ENCODE measurements at places on chromosomes 4 and X.

GRCh38 chr4:28654618-28655017 is 1794.0 kb downstream of the STIM2 start:
- DNase-seq, result no peak

DNA sequence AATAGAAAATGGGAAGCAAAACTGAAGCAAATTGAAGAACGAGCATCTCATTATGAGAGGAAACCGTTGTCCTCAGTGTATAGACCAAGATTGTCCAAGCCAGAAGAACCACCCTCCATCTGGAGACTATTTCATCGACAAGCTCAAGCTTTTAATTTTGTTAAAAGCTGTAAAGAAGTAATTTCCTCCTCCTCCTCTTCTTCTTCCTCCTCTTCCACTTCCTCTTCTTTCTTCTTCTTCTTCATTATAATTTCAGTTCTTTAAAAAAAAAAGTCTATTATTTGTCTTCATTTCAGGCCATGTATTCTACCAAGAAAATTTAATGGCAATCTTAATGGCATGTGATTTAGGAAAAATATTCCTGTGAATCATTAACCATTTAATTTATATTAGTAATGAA is 7.6 kb downstream of the PRIMPOL start:
- DNase-seq, result no peak

DNA sequence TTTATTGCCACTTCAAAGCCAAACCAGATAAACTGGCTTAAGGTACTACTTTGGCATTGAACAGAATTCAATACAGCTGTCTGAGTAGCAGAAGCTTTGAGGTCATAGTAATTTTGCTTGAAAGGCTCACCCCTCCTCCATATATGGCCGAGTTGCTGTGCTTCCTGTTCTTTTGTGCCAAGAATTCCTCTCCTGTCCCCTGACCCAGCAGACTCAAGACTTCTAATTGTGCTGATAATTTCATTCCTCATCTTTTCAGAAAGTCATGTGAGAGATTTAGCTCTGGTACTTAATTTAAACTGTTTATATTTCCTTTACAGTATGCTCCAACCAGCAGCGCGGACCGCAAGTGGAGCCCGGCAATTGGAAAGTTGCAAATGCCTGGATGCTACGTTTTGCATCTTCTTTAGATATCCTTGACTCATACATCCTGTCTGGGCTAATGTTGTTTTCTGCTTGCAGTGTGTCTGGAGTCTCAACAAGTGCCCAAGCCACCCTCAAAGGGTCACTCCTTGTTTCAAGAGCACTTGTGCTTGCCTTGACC is 373.4 kb downstream of the PDGFC start:
- DNase-seq, result no peak

DNA sequence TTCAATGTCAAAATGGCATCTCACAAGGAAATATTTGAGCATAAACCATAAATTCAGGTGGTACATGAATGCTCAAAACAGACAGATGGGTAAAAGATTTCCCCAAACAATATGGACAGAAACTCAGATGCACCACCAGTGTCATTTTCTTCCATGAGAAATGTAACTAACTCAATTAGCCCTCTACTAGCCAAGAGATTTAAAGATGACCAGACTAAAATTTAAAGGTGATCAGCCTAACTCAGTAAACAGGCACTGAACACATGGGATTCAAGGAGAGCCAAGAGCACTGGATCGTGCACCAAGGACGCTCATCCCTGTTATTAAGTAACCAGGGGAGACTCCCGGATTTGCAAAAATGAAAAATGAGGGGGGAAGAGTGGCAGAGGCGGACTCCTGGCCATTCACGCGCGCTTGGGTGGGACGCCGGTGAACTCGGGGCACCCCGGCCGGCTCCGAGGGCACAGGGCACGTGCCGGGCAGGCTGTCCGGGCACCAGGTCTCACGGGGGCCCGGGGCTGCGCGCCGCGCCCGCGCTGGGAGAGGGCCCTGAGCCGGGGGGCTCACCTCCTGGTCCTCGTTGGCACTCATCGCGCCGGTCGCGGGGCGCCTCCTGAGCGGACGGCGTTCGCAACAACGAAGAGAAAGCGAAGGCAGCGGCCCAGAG is 490 bp downstream of the RWDD4 start:
- no peak for DNase-seq

- DNase-seq, result no peak
Observed at GRCh38 chr4:112085156-112086035, 59.9 kb upstream of the FAM241A start.

DNA sequence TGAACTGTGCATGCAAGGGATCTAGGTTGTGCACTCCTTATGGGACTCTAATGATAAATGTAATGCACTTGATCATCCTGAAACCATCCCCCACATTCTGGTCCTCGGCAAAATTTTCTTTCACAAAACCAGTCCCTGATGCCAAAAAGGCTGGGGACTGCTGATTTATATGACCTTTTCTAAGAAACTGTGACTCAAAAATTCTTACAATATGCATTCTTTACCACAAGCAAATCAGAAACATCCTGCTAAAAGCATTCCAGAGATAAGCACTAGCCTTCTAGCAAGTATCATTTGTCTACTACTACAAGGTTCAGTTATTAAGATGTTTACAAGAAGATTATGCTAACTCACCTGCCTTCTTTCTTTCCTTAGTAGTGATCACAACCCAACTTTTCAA is 166.5 kb upstream of the PCDH7 start:
- DNase-seq, result no peak

DNA sequence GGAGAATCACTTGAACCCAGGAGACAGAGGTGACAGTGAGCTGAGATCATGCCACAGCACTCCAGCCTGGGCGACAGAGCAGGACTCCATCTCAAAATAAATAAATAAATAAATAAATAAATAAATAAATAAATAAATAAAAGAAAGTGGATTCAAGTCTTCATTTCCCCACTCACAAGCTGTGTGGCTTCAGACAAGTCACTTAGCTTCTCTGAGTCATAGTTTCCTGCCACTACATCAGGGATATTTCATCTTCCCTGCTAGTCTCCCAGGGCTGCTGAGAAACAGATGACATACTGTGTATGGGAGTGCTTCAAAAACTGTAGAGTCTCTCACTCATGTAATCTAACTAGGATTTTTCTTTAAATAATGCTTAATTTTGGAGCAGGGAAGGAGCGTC is 37.2 kb downstream of the TBC1D9 start:
- no peak for DNase-seq

DNA sequence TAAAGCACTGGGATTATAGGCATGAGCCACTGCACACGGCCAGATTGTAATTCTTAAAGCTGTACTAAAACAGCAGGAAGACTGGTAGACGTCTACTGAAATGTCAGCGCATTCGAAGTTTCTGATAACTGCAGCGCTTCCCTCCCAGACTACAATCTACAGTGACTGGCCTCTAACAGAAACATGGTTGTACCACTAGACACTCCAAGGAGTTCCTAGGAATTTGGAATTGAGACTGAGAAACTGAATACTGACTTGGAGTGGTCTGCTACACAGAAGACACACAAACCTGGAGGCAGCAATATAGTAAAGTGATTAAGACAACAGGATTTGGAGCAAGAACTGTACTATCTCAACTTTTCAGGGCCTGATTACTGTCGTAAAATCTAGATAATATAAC is 937 bp downstream of the HELQ start:
- DNase-seq, result no peak

GRCh38 chr4:175339100-175339707 is 421.0 kb downstream of the ADAM29 start:
- DNase-seq, result no peak

GRCh38 chr4:105496899-105497298 is 23.0 kb upstream of the PPA2 start:
- no peak for DNase-seq

DNA sequence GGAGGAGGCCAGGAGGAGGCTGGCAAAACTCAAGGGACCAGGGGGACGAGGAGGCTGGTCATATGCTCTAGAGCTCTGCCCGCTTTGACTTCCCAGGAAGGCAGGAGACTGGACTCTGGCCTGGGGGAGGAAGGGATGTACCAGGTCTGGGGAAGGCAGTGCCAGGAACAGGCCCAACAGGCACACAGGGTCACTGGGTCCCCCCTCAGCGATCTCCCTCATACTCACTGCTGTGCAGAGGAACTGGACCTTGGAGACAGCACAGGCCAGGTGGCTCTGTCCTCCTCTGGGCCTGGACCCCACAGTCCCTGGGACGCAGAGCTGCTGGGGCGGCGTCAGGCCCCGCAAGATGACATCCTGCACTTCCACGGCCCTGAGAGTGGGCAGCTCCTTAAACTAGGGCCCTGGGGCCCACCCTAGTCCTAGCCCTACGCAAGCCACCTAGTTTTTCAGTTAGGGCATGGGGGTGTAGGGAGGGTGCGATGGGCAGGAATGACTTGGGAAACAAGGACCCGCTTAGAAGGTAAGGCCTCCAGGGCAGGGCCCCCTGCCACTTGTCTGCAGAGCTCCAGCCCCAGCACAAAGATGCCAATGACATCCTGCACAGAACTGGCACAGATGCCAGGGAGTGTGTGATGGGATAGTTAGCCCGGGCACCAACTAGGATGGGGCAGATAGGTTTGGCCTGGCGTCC is 59.5 kb downstream of the HTRA3 start:
- no peak for DNase-seq

GRCh38 chr4:18366892-18367291 is 345.3 kb upstream of the LCORL start:
- DNase-seq, result no peak

- DNase-seq, result no peak
Observed at GRCh38 chrX:53088136-53088974, 5.6 kb upstream of the KANTR start.

GRCh38 chr4:90254357-90254756 is 127.2 kb downstream of the CCSER1 start:
- DNase-seq, result no peak

DNA sequence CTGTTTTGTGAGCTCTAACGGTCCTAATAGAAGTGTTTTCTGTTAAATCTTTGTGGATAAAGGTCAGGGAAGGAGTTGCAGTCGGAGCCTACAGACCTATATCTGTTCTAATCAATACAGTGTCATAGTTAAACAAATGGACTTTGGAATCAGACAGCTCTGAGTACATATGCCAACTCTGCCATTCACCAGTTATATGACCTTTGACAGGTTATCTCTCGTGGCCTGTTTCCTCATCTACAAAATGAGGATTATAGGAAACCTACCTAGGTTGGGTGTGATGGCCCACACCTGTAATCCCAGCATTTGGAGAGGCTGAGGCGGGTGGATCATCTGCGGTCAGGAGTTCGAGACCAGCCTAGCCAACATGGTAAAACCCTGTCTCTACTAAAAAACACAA is 89.7 kb downstream of the MID1IP1 start:
- no peak for DNase-seq

DNA sequence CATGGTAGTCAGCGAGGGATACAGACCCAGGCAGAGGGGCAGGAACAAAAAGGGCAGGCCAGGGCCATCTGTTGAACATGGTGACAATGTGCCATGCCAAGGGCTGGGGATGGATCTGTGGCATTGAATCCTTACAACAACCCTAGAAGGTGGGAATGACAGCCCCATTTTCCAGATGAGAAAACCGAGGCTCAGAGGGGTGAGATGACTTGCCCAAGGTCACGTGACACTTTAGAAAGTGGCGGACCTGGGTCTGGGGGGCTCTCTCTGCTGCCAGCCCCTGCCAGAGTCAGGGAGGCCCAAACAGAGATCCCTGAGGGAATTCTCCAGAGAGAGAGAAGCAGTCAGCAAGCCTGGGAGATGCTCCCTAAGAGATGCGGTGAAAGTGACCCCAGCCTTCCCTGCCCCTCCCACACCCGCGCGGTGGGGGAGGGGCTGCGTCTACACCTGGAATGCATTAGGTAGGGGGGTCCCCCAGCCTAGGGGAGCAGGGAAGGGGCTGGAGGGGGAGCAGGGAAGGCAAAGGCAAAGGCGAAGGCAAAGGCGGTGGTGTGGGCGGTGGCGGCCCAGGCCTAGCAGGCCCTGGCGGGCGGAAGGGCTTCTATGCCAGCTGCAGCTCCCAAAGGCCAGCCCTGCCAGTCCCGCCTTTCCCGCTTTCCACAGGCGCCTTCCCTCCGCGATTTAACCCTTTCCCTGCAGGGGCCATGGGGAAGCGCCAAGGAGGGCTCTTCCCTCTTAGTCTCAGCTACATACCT is 13.0 kb downstream of the FGD1 start:
- no peak for DNase-seq

DNA sequence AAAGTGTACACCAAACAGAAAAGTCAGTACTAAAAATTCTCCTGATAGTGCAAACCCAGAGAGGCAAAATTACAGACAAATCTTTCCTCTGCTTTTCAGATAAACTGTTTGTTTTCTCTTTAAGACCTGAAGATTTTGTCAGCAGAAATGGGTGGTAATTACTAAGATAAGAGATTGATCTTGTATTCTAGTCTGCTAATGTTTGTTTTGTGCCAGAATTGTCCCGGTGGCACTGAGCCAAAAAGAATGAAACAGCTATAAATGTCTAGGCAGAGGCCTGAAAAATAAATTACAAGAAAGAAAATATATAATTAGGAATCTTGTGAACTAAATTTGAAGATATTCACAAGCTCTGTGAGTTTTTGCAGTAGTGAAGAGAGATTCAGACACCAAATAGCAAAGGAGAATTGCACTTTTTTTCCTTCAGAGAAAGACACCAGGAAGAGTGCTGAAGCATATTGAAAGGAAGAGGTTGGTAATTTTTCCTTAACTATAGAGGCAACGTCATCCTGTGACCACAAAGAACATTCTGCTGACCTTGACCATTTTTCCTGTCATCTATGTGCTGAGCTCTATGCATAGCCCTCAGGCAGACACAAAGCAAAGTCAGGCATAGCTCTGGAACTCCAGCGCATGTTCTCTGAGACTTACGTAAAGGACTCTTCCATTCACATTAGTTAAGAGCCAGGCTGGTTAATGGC is 314.5 kb upstream of the RASGEF1B start:
- DNase-seq, result no peak

- DNase-seq, result no peak
Observed at GRCh38 chrX:31178769-31179125, 106.9 kb upstream of the FTHL17 start.

GRCh38 chr4:186693159-186693815 is 30.4 kb downstream of the FAT1 start:
- DNase-seq, result no peak

GRCh38 chrX:113770071-113770470 is 813.8 kb upstream of the HTR2C start:
- no peak for DNase-seq

DNA sequence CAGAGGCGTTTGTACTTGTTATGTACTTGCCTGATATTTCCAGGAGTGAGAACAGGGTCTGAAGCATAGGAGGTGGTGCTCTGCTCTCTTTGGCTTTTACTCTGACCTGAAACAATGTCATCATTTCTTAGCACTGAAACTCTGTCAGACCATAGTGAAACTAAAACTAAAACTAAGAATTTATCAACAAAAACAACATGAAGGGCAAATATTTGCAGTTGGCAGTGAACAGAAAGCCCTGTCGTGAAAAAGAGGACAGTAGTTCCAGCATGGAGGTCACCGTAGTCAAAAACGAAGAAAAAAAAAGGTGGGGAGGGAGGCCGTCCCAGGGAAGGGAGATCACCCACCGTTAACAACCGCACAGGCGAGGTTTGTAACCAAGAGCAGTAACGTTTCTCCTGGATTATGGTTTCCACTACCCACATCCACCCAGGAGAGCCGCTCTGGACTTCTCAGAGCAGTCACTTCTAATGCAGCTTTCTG is 97.5 kb downstream of the ANK2 start:
- DNase-seq, result no peak

GRCh38 chr4:113591982-113592381 is 169.6 kb downstream of the CAMK2D start:
- no peak for DNase-seq
